ENCODE measurements at places on chromosomes 2 and 18. TPM values are rescaled to one million over a fixed set of nuclear protein-coding genes. Genes with fewer than 3 reads are reported as not detected.

DNA sequence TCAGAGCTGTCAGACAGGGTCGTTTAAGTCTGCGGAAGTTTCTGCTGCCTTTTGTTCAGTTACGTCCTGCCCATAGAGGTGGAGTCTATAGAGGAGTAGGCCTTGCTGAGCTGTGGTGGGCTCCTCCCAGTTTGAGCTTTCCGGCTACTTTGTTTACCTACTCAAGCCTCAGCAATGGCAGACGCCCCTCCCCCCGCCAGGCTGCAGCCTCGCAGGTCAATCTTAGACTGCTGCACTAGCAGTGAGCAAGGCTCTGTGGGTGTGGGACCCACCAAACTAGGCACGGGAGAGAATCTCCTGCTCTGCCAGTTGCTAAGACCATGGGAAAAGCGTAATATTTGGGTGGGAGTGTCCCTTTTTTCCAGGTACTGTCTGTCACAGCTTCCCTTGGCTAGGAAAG, 86.5 kb downstream of the EFEMP1 start:
- no peaks in the 10 kb centered on the region for H3K4me1 ChIP-seq
- no peak overlapping the region for H3K27ac ChIP-seq
- H3K4me3 ChIP-seq, result no peak overlapping the region
- no peak for DNase-seq
- no peaks in the 10 kb centered on the region for H3K36me3 ChIP-seq

- H3K4me3 ChIP-seq, result no peak overlapping the region
- no peaks in the 10 kb centered on the region for H3K27me3 ChIP-seq
- no peaks in the 10 kb centered on the region for H3K4me1 ChIP-seq
- no peak for DNase-seq
- H3K36me3 ChIP-seq, result no peaks in the 10 kb centered on the region
These were observed 38.4 kb downstream of the EIF4E2 start for GRCh38 chr2:232588680-232589585.

DNA sequence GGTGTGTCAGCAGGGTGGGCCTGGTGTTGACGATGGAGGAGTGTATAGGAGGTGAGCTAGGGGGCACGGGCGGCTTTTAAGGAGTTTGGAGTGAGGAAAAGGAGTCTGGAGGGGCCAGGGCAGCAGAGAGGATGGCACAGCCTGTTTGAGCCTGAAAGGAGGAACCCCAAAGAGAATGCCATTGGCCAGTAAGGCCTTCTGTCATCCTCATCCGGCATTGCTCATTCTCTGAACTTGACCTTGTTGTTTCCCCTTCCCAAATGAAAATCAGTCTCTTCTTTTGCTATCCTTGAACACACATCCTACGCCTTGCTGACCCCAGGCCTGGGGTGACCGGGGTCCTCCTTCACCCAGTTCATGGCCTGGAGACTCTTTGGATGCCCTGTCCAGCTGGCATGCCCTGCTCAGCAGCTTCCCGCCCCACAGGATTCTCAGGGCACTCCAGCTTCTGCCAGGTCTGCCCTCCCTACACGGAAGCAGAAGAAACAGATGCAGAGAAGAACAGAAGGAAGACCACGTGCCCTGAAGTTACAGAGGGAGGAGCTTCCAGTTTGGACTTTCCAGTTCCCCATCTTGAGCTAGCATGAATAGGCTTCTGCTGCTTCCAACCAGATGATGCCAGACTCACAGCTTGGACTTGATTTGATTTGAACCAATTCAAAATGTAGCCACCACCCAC, 20.5 kb upstream of the KIF3C start:
- DNase-seq, result no peak
- H3K27ac ChIP-seq, result peak overlapping the region; percentile 47
- no peaks in the 10 kb centered on the region for H3K36me3 ChIP-seq
- H3K27me3 ChIP-seq, result no peaks in the 10 kb centered on the region
- no peak overlapping the region for H3K4me3 ChIP-seq
- peaks cover 28% of the 10 kb centered on the region for H3K4me1 ChIP-seq

DNA sequence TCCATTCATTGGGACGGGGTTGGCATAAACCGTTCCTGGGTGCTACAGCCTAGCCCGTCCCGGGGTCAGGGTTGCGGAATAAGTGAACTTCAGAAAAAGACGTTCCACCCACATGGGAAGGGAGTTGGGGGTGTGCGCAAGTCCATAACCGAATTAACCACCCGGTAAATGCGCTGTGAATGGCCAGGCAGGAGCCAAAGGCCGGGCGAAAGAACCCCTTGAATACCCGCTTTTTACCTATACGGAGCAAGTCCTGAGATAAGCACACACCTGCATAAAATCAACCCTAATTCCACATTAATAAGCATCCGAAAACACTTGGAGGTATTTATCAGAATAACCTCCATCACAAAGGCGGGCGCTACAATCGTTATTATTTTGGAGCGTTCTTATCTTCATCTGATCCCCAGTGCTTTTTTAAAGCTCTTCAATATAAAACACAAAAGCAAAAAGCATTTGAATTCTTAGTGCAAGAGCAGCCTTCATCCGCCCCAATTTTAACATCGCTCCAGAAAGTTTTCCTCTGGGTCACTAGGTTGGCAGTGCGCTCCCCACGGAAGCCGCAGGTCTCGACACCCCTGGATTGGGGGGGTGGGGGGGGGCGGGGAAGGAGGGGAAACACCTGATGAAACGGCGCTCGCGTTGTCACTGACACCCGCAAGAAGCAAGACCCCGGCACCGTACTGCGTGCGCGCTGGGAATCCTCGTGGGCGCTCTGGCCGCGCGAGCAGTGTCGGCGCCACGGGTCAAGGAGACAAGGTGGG, 1.2 kb downstream of the SATB2 start:
- H3K4me3 ChIP-seq, result peak overlapping the region; percentile 91
- peaks cover 36% of the 10 kb centered on the region for H3K4me1 ChIP-seq
- H3K27ac ChIP-seq, result peak overlapping the region; percentile 52
- no peaks in the 10 kb centered on the region for H3K27me3 ChIP-seq

DNA sequence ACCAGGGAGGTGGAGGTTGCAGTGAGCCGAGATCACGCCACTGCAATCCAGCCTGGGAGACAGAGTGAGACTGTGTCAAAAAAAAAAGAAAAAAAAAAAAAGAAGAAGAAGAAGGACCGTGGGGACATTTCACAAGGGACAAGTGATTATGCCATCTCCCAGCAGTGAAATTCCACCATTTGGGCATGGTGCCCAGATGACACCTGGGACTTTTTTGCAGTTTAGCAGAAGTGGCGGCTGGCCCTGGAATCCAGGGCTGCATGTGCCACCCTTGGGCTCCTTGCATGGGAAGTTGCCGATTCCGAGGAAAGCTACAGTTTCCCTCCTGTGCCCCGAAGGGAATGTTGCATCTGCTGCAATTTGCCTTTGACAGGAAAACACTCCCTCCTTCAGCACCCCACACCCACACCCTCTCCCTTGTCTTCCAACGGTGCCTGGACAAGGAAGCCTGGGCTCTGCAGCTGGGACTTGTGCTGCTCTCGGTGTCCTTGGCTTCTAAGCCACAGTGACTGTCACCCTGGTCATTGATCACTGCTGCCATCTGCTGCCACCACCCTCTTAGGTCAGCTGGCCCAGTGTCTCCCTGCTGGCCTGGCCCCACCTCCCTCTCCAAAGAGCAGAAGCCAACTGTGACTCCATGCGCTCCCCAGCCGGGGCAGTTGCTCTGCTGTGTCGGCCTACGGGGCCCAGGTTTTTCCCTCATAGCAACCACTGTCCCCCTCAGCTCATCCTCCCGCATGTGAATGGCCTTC, 56.4 kb upstream of the LRRC30 start:
- H3K36me3 ChIP-seq, result no peaks in the 10 kb centered on the region
- H3K4me1 ChIP-seq, result no peaks in the 10 kb centered on the region
- no peak for DNase-seq
- no peak overlapping the region for H3K27ac ChIP-seq
- H3K27me3 ChIP-seq, result no peaks in the 10 kb centered on the region
- no peak overlapping the region for H3K4me3 ChIP-seq

DNA sequence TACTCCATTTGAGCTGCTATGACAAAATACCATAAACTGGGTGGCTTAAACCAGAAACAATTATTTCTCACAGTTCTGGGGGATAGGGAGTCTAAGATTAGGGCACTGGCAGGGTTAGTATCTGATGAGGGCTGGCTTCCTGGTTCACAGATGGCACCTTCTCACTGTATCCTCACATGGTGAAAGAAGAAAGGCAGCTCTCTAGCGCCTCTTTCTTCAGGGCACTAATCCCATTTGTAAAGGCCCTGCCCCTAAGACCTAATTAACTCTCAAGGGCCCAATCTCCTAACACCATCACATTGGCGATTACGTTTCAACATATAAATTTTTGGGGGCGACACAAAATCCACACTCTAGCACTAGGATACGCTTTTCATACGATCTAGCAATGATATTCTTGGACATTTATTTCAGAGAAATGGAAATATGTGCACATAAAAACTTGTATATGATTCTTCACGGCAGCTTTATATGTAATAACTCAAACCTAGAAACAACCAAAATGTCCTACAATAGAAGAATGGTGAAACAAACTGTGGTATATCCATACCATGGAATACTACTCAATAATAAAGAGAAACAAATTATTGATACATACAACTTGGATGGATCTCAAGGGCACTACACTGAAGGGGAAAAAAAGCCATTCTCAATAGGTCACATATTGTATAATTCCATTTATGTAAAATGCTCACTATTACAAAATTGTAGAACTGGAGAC, 111.0 kb downstream of the BCL2L11 start:
- DNase-seq, result no peak
- peaks cover 7% of the 10 kb centered on the region for H3K4me1 ChIP-seq
- no peaks in the 10 kb centered on the region for H3K27me3 ChIP-seq
- no peak overlapping the region for H3K4me3 ChIP-seq
- H3K36me3 ChIP-seq, result no peaks in the 10 kb centered on the region
- no peak overlapping the region for H3K27ac ChIP-seq

GRCh38 chr2:54455563-54456361, at the start of gene SPTBN1:
TSS of gene SPTBN1 (plus strand) at chr2:54456327. CDS start at chr2:54526419, 70,092 bp downstream.
- no peaks in the 10 kb centered on the region for H3K36me3 ChIP-seq
- peak; percentile 94 for DNase-seq
- H3K4me1 ChIP-seq, result peaks cover 24% of the 10 kb centered on the region
- H3K27ac ChIP-seq, result peak within 1 kb of the TSS; percentile 75

DNA sequence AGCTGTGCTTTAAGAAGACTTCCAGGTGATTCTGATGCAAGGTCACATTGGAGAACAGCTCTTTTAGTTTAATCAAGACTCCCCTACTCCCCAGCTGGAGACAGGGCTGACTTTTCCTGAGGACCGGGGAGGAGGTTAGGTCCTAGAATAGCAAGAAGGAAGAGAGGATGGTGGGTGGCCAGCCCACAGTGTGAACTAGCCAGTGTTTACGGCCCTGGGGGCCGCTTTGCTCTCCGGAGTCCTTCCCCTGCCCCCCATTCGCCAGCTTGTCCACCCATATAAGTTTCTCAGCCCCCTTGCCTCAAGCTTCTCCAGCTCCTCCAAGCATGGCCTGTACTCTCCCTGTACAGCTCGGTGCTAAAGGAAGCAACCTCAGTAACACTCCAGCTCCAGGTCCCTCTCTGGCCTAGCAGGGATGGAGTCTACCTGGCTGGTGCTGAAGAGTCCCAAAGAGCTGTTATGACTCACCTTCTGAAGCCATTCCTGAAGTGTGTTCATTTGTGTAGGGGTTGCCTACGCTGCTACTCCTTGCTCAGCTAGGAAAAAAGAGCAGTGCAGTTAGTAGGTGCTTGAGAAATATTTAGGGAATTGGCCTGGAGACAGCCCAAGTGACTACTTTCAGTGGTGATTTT, 7.9 kb downstream of the INPP4A start:
- H3K4me3 ChIP-seq, result no peak overlapping the region
- H3K36me3 ChIP-seq, result no peaks in the 10 kb centered on the region
- no peak for DNase-seq
- no peaks in the 10 kb centered on the region for H3K4me1 ChIP-seq
- H3K27me3 ChIP-seq, result no peaks in the 10 kb centered on the region
- H3K27ac ChIP-seq, result no peak overlapping the region

GRCh38 chr18:45838302-45839070, 13.0 kb downstream of the SIGLEC15 start:
- no peak overlapping the region for H3K27ac ChIP-seq
- H3K27me3 ChIP-seq, result peaks cover 63% of the 10 kb centered on the region
- no peaks in the 10 kb centered on the region for H3K4me1 ChIP-seq
- no peak for DNase-seq

GRCh38 chr2:231894566-231895380, 31.4 kb downstream of the NPPC start:
- H3K27ac ChIP-seq, result no peak overlapping the region
- peaks cover 33% of the 10 kb centered on the region for H3K27me3 ChIP-seq
- no peak for DNase-seq
- no peaks in the 10 kb centered on the region for H3K36me3 ChIP-seq
- H3K4me1 ChIP-seq, result no peaks in the 10 kb centered on the region

- H3K27ac ChIP-seq, result no peak within 1 kb of the TSS
- peak within 1 kb of the TSS; percentile 44 for H3K4me3 ChIP-seq
- no peaks in the 10 kb centered on the region for H3K4me1 ChIP-seq
- no peaks in the 10 kb centered on the region for H3K36me3 ChIP-seq
- peaks cover 12% of the 10 kb centered on the region for H3K27me3 ChIP-seq
These were observed at the start of gene ANKRD29 for GRCh38 chr18:23662309-23663263. TSS of gene ANKRD29 (minus strand) at chr18:23662911. CDS start at chr18:23662730, 181 bp downstream.

GRCh38 chr2:240646176-240646899, 21.1 kb downstream of the GPR35 start:
- H3K27me3 ChIP-seq, result peaks cover 68% of the 10 kb centered on the region
- H3K4me3 ChIP-seq, result no peak overlapping the region
- no peaks in the 10 kb centered on the region for H3K36me3 ChIP-seq
- H3K27ac ChIP-seq, result no peak overlapping the region
- no peak for DNase-seq

DNA sequence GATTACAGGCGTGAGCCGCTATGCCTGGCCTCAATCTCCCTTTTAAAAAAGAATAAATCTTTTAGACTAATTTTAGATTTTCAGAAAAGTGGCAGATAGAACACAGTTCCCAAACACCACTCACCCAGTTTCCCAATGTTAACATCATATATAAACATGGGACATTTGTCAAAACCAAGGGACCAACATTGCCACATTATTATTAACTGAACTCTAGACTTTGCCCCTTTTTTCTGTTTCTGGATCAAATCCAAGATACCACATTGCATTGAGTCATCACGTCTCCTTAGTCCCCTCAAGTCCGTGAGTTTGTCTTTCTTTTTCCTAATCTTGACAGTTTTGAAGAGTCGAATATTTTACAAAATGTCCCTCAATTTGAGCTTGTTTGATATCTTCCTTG, 2.4 kb downstream of the C2orf42 start:
- no peaks in the 10 kb centered on the region for H3K36me3 ChIP-seq
- H3K4me3 ChIP-seq, result no peak overlapping the region
- H3K27ac ChIP-seq, result no peak overlapping the region
- H3K4me1 ChIP-seq, result no peaks in the 10 kb centered on the region
- H3K27me3 ChIP-seq, result no peaks in the 10 kb centered on the region

GRCh38 chr2:238240757-238241711, 1.2 kb upstream of the HES6 start:
- DNase-seq, result peak; percentile 78
- H3K27me3 ChIP-seq, result no peaks in the 10 kb centered on the region
- H3K27ac ChIP-seq, result no peak overlapping the region
- H3K4me1 ChIP-seq, result peaks cover 15% of the 10 kb centered on the region
- H3K36me3 ChIP-seq, result no peaks in the 10 kb centered on the region

GRCh38 chr2:240290432-240291336, 144.8 kb upstream of the GPC1 start:
- no peak for DNase-seq
- H3K4me3 ChIP-seq, result no peak overlapping the region
- no peaks in the 10 kb centered on the region for H3K4me1 ChIP-seq

GRCh38 chr18:58558471-58558870, 70.4 kb downstream of the ALPK2 start:
- no peaks in the 10 kb centered on the region for H3K4me1 ChIP-seq
- no peak overlapping the region for H3K4me3 ChIP-seq
- no peak overlapping the region for H3K27ac ChIP-seq
- H3K36me3 ChIP-seq, result no peaks in the 10 kb centered on the region
- H3K27me3 ChIP-seq, result no peaks in the 10 kb centered on the region

SH3RF3 gene
- total RNA-seq, result 0.15 TPM

ABHD1 gene
- total RNA-seq, result 0.22 TPM

AP1S3 gene
- 23.0 TPM for total RNA-seq

KCNG2 gene
- total RNA-seq, result not detected

CCDC68 gene
- total RNA-seq, result not detected

Data from A673 (cell line).